Cardiac muscle cell (in vitro differentiated cells and primary cell): ENCODE measurements at places on chromosomes 13 and 19. TPM values are rescaled to one million over a fixed set of nuclear protein-coding genes. Genes with fewer than 3 reads are reported as not detected.

LRRC63 gene
- 2.0 and 2.5 TPM in 2 replicates for polyA plus RNA-seq

EFNA2 gene
- polyA plus RNA-seq: 0.34 and 0.44 TPM in 2 replicates

DNA sequence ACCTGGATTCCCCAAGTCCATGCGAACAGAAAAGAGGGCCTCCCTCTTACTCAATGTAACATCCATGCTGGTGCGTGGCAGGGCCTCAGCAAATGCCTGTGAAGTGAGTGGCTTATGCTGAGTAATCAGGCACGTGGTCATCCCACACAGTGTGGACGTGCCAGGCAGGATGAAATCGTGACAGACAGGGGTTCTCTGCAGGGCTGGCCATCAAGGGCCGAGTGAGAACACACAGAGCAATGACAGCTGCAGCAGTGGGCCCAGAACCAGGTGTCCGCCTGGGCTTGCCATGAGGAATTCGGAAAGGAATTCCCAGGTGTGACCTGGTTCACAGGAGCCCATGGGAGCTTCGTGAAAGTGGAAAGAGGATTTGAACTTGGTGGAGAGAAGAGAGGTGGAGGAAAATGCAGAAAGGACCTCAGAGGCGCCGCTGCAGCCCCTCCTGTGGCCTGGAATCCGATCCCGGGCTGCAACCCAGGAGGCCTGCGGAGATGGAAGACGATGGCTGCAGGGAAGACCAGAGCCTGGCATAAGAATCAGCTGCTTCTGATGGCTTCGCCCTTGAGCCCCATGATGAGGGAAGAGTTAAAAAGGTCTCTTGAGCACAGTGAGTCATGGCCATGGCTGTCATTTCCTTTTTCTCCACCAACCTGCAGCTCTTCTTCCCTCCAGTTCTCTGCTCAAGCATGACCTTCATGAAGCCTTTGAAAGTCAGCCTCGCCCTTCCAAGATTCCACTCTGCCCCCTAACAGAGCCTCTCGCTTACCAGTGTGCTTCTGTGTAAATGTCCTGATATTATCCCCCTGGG is 34.6 kb upstream of the SOX1 start:
- no peak for DNase-seq

DNA sequence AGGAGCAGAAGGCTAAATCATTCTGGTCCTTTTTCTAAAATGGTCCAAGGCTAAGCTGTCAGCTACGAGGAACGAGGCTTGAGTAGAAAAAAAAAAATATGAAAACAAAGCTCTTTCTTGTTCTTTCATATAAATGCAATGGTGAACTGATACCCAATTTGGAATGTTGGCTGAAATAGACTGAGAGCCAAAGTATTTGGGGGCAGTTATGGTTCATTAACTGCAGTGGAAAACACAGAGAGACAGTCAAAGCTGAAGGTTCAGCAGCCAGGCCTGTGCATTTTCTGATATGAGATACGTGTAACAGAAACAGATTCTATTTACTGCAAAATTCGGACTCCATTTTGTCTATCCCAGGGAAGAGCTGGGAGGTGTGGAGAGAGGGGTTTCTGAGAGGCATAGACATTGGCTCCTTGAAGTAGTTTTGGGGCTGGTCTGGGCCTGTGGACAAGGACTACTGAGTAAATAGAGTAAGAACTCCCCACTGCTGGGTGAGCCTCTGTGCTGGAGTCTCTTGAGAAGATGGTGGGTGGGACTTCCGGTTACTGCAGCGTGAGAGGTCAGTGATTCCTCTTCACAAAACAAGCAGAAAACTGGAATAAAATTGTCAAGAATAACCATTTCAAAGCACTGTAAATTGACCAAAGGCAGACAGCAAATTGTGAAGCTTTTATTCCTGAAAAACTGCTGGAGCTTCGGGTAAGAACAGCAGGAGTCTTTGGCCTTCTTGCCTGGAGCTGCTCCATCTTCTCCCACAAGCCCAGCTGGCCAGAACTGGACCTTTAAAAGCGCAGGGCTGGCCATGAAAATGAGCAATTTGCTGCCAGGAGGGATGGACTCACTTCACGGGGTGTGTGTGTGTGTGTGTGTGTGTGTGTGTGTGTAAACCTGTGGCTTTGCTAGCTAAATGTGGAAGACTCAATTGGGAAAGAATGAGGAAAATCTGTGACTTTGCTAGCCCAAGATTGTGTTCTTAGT is 43.1 kb upstream of the CNMD start:
- DNase-seq: no peak

GRCh38 chr19:15266683-15267082 is 34.4 kb upstream of the EPHX3 start:
- DNase-seq: no peak

- no peak for DNase-seq
Observed at GRCh38 chr13:84279166-84279565, 396.9 kb upstream of the SLITRK1 start.

- DNase-seq: no peak
Observed at GRCh38 chr13:34620074-34620850, 321.8 kb upstream of the NBEA start.

GRCh38 chr13:41224113-41225110 is 30.0 kb upstream of the KBTBD7 start:
- peak; percentile 32 for DNase-seq

GRCh38 chr13:56166864-56167263 is 973.9 kb upstream of the PRR20A start:
- DNase-seq: no peak

DNA sequence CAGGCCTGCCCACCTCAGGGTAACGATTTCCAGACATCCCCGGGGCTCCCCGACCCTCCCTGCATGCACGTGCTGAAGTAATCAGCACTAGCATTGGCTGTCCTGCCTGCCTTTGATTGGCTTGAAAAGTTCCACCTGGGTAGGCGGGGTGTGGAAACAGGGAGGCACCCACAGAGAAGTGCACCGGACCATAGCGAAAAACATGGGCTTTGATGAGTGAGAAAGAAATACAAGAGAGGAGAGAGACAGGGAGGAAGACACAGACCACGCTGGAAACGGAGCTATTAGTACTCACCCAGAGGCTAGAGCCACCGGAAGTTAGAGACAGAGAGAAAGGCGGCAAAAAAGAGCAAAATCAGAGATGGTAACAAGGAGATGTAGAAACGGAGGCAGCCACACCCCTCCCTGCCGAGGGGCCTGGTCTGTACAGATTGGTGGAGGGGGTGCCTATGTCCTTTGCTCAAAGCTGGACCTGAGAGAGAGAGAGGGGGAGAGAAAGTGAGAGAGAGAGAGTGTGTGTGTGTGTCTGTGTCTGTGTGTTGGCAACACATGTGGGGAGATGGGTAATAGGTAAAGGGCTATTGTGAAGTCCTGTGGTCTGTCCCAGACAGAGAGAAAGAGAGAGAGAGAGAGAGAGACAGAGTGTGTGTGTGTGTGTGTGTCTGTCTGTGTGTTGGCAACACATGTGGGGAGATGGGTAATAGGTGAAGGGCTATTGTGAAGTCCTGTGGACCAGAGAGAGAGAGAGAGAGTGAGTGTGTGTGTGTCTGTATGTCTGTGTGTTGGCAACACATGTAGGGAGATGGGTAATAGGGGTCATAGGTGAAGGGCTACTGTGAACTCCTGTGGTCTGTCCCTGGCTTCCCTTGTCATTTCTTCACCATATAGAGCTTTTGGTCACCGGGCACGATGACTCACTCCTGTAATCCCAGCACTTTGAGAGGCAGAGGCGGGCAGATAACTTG is 2.9 kb downstream of the CGB3 start:
- no peak for DNase-seq
